ENCODE measurements at places on chromosomes 6 and 20.

GRCh38 chr6:3456395-3456897, 404 bp downstream of the SLC22A23 start:
- DNase-seq = no peak

GRCh38 chr6:150208611-150209352, 65.9 kb downstream of the PPP1R14C start:
- no peak for DNase-seq

- DNase-seq = no peak
These were observed 38.8 kb downstream of the WASF1 start for GRCh38 chr6:110140650-110141049.

- DNase-seq = no peak
These were observed 134.1 kb downstream of the QKI start for GRCh38 chr6:163548624-163549023.

- DNase-seq = no peak
These were observed 152.6 kb upstream of the EXOC2 start for GRCh38 chr6:845566-845965.

DNA sequence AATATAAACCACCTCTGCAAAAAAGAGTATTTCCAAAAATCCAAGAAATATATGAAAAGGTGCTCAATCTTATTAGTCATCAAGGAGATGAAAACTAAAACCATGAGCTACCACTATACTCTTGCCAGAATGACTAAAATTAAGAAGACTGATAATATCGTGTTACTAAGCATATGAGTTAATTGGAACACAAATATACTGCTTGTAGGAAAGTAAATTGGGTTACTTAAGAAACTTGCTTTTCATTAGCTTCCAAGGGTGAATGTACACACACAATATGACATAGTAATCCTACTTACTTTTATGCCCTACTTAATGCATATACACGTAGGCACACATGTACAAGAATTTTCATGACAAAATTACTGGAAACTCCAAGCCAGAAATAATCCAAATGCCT, 3.4 kb downstream of the THEMIS start:
- no peak for DNase-seq

- no peak for DNase-seq
These were observed 72.3 kb downstream of the OR2B2 start for GRCh38 chr6:27839626-27840475.

DNA sequence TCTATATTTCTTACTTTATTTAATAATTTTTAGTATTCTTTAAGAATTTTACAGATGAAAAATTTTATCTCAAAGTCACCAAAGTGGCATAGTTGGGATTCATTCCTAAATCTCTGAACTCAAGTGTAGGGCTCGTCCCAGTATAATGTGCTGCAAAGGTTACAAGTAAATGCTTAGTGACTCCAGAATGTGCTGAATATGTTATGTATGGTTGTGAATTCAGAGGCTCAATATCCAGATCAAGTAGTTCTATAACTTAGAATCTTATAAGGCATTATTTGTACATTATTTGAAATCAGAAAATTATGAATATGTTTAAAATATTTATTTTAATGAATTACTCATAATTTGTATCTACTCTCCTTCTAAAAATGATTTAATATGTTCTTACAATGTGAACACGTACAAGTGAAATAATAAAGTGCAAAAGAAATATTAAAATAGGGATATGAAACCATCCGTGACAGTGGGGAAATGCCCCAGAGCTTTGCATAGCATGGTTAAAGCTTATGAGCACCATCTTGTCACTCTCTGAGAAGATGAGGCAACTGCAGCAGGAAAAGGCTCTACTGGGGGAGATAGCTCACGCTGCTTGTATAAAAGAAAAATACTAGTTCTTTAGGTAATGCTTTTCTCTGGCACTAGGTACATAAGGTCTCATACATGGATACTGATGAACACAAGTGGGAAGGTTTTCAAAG, 259.0 kb downstream of the FOXC1 start:
- DNase-seq = no peak

DNA sequence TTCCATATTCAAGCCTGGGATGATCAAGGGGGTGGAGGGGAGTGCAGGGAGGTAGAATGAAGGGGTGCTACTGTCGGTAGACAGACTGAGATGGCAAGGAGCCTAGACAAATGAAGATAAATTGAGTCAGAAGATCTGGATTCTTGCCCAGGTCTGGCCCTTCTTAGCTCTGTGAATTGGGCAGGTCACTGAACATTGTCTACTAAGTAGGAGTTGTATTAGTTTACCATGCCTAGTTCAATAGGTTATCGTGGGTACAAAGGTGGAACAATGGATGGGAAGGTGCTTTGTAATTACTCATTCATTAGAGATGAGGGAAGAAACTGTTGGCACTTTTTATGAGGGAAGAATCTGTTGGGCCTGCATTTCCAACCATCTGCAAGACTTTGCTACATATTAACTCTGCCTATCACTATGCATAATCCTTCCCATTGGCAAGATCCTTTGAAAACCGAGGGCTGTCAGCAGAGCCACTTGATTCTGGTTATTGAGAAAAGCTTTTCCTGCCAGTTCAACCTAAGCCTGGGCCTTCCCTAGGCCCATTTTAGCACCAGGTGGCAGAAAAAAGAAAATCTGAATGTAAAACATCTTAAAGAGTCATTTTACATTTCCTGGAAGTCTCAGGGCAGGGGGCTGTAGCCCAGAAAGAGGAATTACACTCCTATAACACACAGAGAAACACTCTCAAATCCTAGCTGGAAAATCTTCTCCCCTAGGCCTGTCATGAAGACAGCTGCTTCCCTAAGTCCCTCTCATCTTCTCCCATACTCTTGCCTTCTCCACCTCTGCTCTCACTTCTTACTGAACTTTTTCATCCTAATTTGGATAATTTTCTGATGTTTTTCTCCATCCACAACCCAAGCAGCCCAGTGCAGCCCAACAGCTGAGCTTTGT, 103.5 kb downstream of the CD24 start:
- no peak for DNase-seq

GRCh38 chr6:13709689-13710551, 1.7 kb downstream of the RANBP9 start:
- DNase-seq = peak; percentile 29

DNA sequence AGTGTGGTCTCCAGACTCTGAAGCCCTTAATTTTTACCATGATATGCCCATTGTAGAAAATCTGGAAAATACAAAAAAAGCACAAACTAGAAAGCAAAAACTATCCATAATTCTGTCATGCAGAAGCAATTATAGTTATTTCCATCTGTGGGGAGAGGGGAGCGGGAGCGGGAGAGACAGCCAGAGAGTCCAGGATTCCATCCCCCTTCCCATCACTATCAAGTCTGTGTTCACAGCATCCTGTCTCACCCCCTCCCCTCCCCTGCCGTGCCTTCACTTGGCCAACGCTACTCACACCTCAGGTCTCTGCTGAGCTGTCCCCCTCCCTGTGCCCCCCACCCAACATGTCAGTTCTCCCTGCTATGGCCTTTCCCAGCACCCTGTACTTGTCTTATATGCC, 14.5 kb downstream of the RIMS4 start:
- DNase-seq = no peak

DNA sequence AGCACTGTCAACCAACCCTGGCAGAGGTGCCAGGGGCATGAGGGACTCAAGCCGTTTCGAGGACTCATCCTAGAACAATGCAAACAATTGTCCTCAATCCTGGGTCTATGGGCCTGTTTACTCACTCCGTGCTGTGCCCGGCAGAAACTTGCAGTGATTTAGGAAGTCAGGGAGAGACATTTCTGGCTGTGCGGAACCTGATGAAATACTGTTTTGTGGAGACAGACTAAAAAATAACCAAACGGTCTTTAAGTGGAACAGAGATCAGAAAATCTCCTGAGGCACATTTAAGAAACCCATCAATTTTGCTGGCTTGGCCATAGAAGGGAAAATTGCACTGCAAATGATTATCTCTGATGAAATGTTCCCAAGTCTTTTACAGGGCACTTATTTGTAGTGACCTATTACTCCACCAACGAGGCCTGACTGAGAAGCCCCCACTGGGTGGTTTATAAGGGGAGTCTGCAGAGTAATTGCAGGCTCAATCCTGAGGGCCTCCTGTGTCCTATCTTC, 79.8 kb upstream of the KCNK16 start:
- DNase-seq = no peak

DNA sequence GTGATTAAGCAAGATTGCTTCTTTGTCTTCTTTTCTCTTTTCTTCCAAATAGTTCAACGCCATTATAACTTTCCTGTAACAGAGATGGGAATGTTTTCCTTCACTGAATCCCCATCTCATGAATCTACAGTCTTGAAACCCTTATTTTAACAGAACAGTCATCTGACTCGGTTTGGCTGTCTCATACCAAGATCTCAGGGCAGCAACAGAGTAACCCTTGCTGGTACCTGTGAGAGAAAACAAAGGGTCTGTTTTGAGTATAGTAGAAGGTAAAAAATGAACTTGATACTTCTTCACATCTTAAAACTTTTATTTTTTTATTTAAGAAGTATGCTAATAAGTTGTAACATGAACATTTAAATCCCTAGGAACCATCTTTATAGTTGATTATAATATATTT, 19.6 kb upstream of the DSE start:
- no peak for DNase-seq

GRCh38 chr20:53743607-53744260, 150.1 kb upstream of the ZNF217 start:
- DNase-seq = no peak

- peak; percentile 81 for DNase-seq
These were observed at the start of gene CST7 for GRCh38 chr20:24948939-24949679. Gene CST7 (plus strand): TSS chr20:24949269. CDS start chr20:24949506, 237 bp downstream.

DNA sequence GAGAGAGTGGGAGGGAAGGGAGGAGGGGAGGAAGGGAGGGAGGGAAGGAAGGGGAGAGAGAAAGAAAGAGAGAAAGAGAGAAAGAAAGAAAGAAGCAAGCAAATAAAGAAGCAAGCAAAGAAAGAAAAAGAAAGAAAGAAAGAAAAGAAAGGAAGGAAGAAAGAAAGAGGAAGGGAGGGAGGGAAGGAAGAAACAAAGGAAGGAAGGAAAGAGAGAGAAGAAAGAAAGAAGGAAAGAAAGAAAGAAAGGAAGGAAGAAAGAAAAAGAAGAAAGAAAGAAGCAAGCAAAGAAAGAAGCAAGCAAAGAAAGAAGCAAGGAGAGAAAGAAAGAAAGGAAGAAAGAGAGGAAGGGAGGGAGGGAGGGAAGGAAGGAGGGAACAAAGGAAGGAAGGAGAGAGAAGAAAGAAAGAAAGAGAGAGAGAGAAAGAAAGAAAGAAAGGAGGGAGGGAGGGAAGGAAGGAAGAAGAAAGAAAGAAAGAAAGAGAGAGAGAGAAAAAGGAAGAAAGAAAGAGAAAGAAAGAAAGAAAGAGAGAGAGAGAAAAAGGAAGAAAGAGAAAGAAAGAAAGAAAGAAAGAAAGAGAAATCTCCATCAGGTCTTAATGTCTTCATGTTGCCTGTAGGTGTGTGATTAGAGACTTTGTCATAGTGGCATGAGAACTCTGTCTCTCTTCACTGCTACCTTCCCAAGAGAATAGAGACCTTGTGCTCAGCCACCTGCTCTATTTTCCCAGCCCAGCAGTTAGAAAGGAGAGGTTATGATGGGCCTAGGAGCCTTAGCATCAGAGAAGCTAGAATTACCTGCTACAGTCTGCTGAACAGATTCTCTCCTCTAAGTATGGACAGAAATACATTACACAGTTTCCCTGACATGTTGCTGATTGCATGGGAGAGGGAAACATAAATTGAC, 5.0 kb downstream of the SEMG1 start:
- DNase-seq = no peak

DNA sequence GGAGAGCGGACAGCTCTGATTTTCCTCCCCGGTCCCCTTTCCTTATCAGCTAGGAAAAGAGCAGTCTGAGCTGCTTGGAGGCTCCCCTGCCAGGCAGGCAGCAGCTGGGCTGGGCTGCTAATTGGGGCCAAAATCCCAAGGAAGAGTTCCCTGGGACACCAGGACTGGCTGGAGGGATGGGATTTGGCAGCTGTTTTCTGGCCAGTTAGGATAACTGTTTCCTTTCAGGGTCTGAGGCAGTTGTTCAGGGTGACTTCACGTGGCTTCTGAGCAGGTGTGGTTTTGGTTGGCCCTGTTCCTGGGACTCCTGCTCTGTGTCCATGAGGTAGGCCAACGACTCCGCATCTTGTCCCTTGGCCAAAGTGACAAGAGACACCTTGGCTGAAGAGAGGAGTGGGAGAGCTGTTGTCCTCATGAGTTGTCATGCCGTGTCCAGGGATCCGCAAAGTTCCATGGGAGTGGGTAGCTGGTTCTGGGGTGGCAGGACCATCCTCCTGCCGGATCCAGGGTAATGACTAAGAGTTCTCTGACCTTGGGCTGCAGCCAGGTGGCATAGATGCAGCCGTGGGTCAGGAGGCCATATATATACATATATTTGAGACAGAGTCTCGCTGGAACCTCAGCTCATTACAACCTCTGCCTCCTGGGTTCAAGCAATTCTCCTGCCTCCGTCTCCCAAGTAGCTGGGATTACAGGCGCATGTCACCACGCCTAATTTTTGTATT, 21.2 kb downstream of the MRPS18A start:
- DNase-seq = no peak

- no peak for DNase-seq
These were observed 9.2 kb downstream of the SLC35A1 start for GRCh38 chr6:87481931-87482330.

DNA sequence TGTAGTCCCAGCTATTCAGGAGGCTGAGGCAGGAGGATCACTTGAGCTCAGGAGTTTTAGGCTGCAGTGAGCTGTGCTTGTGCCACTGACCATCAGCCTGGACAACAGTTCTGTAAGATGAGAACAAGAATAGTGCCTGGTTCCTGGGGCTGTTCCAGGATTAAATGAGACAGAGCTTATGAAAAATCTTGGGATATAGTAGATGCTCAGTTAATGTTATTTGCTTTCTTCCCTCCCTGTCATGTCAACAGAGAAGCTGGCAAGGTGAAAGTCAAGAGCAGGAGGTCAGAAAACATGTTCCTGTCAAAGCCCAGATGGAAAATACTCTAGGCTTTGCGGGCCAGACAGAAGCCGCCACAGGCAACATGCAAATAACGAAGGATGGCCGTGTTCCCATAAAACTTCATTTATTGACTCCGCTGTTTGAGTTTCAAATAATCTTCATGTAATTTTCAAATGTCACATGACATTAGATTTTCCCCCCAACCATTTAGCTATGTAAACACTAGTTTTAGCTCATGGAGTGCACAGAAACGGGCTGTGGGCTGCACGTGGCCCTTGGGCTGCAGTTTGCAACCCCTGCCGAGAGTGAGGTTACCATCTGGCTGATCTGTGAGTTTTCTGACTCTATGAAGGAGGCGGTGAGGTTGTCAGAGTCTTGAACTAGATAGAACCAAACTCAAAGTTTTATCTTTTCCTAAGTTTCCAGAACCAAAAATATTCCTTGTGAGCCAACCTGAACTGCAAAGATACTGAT, 63.4 kb upstream of the PMEPA1 start:
- DNase-seq = no peak

DNA sequence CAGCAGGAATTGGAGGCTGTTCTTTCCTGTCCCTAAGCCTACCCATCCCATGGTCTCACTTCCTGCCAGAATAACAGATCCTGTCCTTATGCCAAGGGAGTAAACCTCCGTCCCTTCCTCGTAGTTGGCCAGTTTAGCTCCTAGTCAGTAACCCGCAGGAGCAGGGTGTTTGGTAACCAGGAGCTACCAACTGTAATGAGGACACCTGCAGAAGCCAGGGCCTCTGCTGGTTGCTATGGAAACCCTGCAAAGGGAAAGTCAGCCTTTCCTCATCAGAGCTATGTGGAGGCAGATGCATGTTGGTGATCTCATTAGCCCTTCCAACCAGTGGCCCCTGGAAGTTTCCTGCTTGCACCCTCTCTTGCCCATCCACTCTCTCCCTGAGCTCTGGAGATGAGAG, 368.2 kb upstream of the SULF2 start:
- DNase-seq = no peak

GRCh38 chr6:13339863-13340630, 11.7 kb upstream of the TBC1D7 start:
- DNase-seq = no peak

GRCh38 chr6:138728662-138729061, 44.9 kb upstream of the CCDC28A start:
- DNase-seq = no peak
